GM23248 (cell line): ENCODE measurements at places on chromosomes 6 and 20. TPM values are rescaled to one million over a fixed set of nuclear protein-coding genes. Genes with fewer than 3 reads are reported as not detected.
A peak's percentile ranks its signal among the peaks of the same experiment; 100 is the strongest.

- no peak for DNase-seq
Observed at GRCh38 chr6:32327103-32327502, 44.6 kb downstream of the TSBP1 start.

DNA sequence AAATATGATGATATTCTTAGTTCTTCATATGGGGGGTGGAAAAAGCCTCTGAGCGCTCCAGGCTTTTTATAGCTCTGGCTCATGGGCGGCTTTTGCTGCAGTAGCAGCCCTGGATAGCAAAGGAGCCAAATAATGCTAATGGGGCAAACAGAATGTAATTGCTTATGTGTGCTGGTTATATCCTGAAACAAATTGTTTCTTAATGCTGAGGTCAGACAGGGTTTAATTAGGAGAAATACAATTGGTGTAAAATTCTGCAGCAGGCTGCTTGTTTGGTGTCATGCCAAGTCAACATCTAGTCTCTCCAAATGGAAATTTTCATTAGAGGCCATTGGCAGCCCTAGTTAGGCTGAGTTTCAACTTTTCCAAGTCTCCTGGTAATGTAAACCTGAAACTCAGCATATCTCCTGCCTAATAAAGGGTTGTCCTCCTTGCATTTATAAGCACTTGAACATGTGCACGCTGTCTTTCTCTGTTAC is 530.1 kb upstream of the NOX3 start:
- no peak for DNase-seq

FNDC11 gene
- polyA plus RNA-seq = 0.15 and 0.37 TPM in 2 replicates

GRCh38 chr6:110530671-110531070 is 54.3 kb upstream of the SLC22A16 start:
- peak; percentile 63 for DNase-seq

GRCh38 chr6:9583753-9584352 is 831.0 kb downstream of the TFAP2A start:
- DNase-seq = peak; percentile 6

GRM1 gene
- polyA plus RNA-seq = not detected in 2 replicates

DNA sequence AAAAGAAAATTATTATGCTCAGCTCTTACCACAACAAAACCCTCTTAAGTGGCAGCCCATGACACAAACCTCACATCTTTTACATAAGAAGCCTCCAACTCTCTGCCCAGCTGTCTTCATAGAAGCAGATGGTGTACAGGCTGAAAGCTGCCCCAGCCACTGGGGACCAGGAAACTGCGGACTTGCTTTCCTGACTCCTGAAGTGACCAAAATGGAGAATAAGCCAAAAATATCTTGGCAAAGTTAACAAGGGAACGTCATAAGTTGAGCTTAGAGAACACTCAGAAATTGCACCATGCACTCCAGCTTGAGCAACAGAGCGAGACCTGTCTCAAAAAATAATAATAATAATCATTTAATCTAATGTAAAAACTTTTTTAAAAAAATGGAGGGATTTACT is 160.3 kb upstream of the CDYL start:
- peak; percentile 52 for DNase-seq

MUC21 gene
- polyA plus RNA-seq = not detected in 2 replicates

- DNase-seq = peak; percentile 78
Observed at GRCh38 chr6:108689272-108690161, 128.8 kb downstream of the FOXO3 start.

DNA sequence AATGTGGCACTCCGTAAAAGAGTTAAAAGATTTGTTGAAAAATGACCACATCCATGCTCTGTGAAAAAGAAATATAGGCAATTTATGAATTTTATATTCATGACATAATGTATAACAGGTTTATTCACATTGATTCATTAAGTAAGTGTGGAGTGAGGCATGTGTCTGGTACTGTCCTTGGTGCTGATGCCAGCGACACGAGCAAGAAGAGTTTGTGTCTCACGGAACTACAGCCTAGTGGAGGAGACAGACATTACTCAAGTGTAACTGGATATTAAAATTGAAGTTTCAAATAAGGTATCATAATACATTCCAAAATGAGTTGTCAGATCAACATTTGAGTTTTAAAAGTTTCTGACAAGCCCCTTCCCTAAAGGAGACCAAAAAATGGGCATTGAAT is 158.2 kb upstream of the PRND start:
- DNase-seq = peak; percentile 85

SRSF12 gene
- 0.59 and 0.60 TPM in 2 replicates for polyA plus RNA-seq

GRCh38 chr6:111805511-111806164 is 67.6 kb downstream of the FYN start:
- peak; percentile 83 for DNase-seq

- DNase-seq = peak; percentile 22
Observed at GRCh38 chr6:157670466-157671186, 152.4 kb upstream of the SNX9 start.
